AG20443 (cell line): ENCODE measurements at places on chromosomes 6 and 20.

- no peak for DNase-seq
These were observed 16.8 kb downstream of the MYLK4 start for GRCh38 chr6:2733736-2734480.

DNA sequence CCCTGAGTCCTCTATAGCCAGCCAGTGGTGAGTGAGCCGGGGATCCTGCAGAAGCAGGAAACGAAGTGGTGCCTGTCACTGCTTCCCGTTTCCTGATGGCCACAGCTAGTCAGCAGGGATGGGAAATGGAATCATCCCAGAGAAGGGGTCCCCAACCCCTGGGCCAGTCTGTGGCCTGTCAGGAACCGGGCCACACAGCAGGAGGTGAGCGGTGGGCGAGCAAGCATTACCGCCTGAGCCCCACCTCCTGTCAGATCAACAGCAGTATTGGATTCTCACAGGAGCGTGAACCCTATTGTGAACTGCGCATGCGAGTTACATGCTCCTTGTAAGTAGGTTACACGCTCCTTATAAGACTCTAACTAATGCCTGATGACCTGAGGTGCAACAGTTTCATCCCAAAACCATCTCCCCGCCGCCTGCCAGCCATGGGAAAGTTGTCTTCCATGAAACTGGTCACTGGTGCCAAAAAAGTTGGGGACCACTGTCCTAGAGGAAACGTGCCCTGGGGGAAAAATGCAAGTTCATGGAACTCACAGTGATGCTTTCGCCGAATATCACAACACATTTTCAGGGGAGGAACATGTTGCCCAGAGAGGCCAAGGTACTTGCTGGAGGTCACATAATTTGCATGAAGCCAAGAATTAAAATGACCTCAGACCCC, 113.8 kb downstream of the JPH2 start:
- DNase-seq = no peak

DNA sequence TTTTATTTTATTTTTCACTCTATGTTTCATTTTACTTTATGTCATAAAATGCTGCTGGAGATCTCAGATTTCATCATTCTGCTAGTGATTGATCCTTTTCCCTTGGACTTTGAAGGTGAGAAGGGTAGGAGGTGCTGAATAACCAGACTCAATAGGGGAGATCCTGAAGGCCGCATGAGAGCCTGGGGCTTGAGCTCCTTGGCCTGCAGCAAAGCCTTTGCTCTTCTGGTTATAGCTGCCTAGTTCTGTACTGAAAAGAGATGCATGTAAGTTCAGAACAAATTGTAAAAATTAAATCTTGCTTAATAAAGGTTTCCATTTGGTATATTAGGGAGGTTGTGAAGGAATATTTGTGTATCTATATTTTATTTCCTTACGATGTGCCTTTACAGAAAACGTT, 430.2 kb downstream of the QKI start:
- no peak for DNase-seq

GRCh38 chr20:61041481-61041880, 210.6 kb upstream of the CDH4 start:
- no peak for DNase-seq

DNA sequence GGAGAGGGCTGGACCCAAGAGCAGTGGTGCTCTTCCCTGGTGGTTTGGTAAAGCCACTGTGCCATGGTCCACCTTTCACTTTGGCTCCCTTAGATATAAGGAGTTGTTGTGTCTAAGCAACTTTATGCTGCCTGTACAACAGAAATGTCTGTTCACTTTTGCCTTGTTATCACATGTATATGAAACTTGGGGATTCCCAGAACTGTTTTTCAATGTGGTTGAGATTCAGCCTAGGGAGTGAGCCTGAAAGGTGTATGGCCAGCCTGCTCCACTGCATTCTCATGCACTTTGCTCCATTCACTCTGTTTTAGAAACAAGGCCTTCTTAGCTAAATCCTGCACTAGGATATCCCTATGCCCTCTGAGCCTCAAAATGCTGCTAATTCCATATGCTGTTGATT, 234.5 kb upstream of the THEMIS start:
- DNase-seq = no peak

GRCh38 chr20:45436732-45437485, 21.0 kb downstream of the PIGT start:
- peak; percentile 94 for DNase-seq

DNA sequence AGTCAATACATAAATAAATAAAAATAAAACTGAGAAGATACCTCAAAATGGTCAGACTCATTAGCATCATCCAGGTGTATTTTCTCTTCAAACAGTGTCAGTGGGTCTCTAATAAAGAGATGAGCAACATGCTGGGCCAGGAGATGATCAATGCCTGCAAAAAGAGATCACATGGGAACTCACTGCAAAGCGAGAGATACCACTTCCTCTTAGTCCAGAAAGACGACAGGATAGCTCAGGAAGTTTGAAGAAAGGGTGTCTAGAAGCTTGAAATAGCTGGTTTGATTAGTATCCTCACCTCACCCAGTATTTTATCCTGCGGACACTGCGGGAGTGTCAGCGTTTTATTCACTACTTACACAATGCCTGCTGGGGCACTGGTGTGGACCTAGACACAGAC, 38.0 kb downstream of the GCLC start:
- DNase-seq = no peak

GRCh38 chr20:54474046-54474445, 1.3 kb upstream of the DOK5 start:
- DNase-seq = no peak

- DNase-seq = no peak
These were observed 92.9 kb downstream of the ANKRD60 start for GRCh38 chr20:58135441-58136148.

GRCh38 chr6:90083891-90084290, 189.6 kb downstream of the GJA10 start:
- DNase-seq = no peak

- DNase-seq = no peak
These were observed 83.0 kb upstream of the FAM184A start for GRCh38 chr6:119161438-119161837.

DNA sequence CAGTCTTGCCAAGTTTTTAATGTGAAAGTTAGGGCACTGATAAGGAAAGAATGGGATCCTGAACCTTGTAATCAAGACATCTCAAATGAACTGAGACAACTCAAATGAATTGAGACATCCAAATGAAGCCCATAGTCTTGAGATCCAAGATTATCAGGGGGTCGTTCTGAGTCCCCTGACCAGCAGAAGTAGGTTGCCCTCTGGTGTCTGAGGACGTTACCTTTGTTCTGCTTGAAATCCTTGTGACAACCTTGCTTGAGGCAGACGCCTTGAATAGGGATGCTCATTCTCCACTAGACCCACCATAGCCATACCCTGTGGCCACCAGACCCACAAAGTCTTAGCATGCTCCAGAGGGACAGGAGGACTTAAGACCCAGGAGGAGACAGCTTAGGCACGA, 37.7 kb downstream of the ZBTB9 start:
- no peak for DNase-seq

GRCh38 chr6:109736273-109737025, 45.4 kb downstream of the FIG4 start:
- no peak for DNase-seq

DNA sequence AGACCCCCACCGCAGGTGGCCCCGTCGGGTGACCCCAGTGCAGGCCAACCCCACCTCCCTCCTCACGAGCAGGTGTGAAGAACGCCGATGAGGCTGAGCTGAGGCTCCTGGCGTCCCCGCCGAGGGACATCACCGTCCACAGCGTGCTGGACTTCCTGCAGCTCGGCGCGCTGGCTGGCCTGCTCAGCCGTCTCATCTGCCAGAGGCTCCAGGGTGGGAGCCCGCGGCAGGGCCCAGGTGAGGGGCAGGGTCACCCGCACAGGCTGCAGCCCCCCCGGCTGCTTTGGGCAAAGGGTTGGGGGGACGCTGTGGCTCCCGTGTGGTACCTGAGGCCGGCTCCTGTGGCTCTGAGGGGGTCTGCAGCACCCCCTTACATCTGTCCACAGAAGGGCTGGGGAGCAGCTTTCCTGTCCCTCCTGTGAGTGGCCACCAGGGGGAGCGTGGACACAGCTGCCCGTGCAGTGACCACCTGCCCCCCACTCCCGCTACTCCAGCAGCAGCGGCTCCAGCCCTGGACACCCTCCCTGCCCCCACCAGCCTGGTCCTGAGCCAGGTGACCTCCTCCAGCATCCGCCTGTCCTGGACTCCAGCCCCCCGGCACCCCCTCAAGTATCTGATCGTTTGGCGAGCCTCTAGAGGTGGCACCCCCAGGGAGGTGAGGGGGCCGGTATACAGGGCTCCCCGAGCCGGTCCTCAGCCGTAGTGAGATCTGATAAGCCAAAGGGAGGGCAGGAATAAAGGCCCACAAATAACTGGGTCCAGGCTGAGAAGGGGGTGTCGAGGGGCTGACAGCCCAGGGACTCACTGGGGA, 16.5 kb downstream of the COL20A1 start:
- peak; percentile 80 for DNase-seq

GRCh38 chr20:23268792-23269354, 81.7 kb upstream of the NXT1 start:
- DNase-seq = no peak

- no peak for DNase-seq
These were observed 96.0 kb downstream of the PLEKHG1 start for GRCh38 chr6:150695652-150696051.

DNA sequence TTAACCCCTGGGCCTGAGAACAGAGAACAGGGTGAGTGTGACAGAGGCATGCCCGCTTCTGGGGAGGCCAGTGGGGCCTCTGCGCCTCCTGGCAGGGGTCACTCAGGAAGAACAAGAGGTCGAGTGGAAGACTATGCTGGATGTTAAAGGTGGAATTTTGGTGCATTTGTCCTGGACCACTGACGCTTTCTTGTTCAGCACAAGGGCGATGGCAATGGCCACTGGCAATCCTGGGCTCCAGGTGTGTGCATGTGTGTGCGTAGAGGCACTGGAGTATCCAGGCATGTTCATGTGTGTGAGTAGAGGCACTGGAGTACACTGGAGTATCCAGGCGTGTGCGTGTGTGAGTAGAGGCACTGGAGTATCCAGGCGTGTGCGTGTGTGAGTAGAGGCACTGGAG, 23.5 kb upstream of the NPBWR2 start:
- DNase-seq = no peak

DNA sequence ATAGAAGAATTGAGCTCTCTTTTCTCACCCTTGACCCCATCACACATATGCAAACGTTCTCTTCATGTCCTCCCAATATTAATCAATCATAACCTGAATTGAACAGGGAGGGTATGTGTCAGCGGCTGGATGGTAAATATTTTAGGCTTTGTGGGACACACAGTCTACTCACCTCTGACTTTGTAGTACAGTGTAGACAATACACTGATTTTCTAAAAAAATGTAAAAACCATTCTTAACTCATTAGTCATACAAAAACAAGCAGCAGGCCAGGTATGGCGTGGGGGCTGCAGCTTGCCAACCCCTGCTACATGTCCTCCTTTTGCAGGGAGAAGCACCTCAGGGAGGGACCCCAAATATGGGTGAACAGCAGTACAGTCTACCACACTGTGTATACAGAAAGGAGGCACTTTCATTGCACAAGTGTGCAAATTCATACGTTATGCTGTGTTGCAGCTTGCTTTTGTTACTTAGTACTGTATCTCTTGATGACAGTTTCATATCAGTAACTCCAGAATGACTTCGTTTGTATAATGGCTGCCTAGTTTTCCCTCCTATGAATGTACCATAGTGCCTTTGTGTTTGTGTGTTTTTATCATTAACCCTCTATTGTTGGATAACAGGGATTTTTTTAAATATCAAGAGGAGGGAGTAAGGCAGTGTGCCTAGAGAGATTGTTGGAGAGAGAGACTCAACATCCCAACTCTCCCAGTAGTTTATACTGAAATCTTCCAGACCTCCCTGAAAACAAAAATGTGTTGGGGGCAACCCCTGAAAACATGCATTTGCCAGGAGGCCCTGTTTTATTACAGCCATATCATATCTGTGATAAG, 214.3 kb downstream of the ZMYND8 start:
- no peak for DNase-seq

GRCh38 chr20:40287683-40288082, 401.4 kb downstream of the MAFB start:
- no peak for DNase-seq

GRCh38 chr6:6923605-6924004, 184.2 kb upstream of the RREB1 start:
- no peak for DNase-seq

DNA sequence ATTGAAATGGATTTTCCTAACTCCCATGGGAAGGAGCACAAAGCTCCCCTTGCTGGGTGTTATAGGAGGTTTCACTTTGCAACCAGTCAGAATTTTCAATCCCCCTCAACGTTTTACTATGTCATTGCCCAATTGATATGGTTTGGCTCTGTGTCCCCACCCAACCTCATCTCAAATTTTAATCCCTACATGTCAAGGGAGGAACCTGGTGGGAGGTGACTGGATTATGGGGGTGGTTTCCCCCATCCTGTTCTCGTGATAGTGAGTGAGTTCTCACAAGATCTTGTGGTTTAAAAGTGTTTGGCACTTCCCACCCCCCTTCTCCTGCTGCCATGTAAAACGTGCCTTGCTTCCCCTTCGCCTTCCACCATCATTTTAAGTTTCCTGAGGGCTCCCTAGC, 62.9 kb downstream of the ZMYND8 start:
- DNase-seq = no peak

GRCh38 chr6:75025371-75025770, 180.5 kb downstream of the COL12A1 start:
- no peak for DNase-seq

GRCh38 chr20:61478094-61478493, 226.0 kb downstream of the CDH4 start:
- no peak for DNase-seq

DNA sequence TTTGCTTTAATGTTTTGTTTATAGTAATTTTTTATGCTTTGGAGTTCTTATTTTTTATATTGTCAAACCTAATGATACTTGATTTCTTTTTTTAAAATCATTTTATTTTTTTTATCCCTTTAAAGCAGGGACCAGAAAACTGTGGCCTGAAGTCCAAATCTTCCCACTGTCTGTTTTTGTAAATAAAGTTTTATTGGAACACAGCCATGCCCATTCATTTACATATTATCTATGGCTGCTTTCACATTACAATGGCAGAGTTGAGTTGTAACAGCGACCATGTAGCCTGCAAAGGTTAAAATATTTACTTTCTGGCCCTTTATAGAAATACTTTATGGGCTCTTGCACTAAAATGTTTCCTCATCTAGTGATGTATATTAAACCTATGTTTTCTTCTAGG, 42.3 kb downstream of the PPP1R16B start:
- no peak for DNase-seq

DNA sequence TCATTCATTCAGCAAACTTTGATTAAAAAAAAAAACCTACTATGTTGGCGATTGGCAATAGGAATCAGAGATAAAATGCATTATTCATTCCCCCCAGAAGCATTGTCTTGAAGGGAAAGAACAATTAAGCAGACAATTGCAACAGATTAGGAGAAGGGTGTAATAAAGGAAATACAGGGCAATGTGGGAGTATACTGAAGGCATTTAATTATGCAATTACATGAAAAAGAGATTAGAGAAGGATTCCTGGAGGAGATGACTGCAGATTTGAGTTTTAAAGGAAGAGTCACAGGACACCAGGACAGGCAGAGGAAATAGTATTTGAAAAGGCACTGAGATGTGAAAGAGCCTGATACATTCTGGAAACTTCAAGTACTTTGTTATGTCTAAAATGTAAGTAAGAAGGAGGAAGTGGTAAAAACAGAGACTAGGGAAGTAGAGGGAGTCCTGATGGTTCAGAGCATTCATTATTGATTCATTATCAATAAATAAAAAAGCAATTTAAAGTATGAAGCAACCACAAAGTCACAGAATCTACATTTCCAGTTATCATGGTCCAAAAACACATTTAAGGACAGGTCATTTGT, 43.7 kb downstream of the THEMIS start:
- DNase-seq = no peak
